ENCODE measurements at places on chromosomes 4 and X.

GRCh38 chrX:68978255-68978654 lies 149.4 kb downstream of the EFNB1 start:
- no peak for DNase-seq
- no peak overlapping the region for H3K27ac ChIP-seq
- H3K27me3 ChIP-seq: no peaks in the 10 kb centered on the region
- no peak overlapping the region for H3K4me3 ChIP-seq

GRCh38 chr4:74933562-74934015 lies 673 bp downstream of the PARM1 start:
- H3K27me3 ChIP-seq: no peaks in the 10 kb centered on the region
- H3K4me1 ChIP-seq: no peaks in the 10 kb centered on the region
- H3K4me3 ChIP-seq: no peak overlapping the region
- no peak overlapping the region for H3K27ac ChIP-seq
- H3K36me3 ChIP-seq: no peaks in the 10 kb centered on the region
- DNase-seq: no peak

GRCh38 chr4:37693030-37693429 lies 6.9 kb upstream of the RELL1 start:
- H3K27ac ChIP-seq: no peak overlapping the region
- no peaks in the 10 kb centered on the region for H3K36me3 ChIP-seq
- no peak overlapping the region for H3K4me3 ChIP-seq
- DNase-seq: no peak
- no peaks in the 10 kb centered on the region for H3K27me3 ChIP-seq
- no peaks in the 10 kb centered on the region for H3K4me1 ChIP-seq

GRCh38 chr4:176896211-176896610 lies 103.5 kb upstream of the VEGFC start:
- no peak for DNase-seq
- no peaks in the 10 kb centered on the region for H3K36me3 ChIP-seq
- H3K27me3 ChIP-seq: no peaks in the 10 kb centered on the region
- H3K27ac ChIP-seq: no peak overlapping the region
- H3K4me3 ChIP-seq: no peak overlapping the region

DNA sequence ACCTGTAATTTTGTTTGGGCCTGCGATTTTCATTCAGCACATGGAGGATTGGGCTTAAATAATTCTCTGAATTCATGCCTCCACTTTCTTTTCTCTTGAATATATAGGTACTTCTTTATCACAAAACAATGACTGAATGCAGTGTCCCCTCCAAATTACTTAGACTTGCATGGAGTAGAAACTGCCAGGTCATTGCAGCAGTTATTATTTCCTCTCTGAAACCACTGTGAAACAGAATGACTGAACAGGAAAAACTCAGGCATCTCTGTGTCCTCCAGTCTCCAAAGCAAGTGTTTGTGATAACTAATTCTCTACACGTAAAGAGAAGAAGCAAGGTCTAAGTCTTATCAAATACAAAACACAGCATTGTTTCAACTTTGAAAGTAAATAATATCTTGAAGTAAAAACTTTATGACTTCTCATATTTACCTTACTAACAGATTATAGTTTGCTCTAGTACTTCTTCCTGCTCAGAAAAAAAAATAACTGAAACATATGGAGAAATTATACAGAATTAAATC lies 144.5 kb upstream of the DIAPH2 start:
- DNase-seq: no peak
- no peak overlapping the region for H3K27ac ChIP-seq
- no peaks in the 10 kb centered on the region for H3K27me3 ChIP-seq

- no peak overlapping the region for H3K4me3 ChIP-seq
- peaks cover 17% of the 10 kb centered on the region for H3K4me1 ChIP-seq
- no peak overlapping the region for H3K27ac ChIP-seq
- no peaks in the 10 kb centered on the region for H3K27me3 ChIP-seq
- H3K36me3 ChIP-seq: peaks cover 5% of the 10 kb centered on the region
Observed at GRCh38 chr4:153514001-153514526, 47.9 kb downstream of the TMEM131L start.

DNA sequence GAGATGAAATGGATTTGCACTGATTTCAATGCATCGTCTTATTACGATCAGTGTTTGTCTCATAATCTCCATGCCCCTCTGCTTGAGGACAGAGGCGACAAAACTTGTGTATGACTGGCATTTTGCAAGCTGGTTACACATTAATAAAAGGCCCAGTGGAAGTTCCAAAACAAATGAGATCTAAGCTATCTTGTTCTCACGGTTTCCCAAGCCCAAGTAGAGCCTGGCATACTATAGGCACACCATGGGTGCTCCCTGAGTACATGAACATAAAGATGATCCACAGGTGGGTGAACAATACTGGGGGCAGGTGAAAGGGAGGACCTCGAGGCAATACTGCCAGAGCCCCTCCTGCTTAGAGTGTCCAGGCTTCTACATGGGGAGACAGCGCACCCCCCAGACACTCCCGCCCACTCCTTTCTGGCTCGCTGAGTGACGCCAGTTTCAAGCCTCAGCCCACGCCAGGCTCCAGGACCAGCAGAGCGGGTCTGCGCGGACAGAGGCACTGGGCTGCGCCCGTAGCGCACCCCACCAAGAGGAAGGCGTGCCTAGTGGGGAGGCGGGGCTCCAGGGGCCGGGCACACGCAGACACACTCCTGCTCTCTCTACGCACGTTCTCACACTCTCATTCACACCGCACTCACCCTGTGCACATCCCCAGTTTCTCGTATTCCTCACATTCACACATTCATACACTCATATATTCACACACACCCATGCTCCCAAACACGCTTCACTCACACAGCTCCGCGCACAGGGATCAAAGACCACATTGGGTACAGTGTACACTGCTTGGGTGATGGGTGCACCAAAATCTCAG lies 8.9 kb upstream of the GSX2 start:
- no peak for DNase-seq
- H3K27ac ChIP-seq: no peak overlapping the region

- H3K4me1 ChIP-seq: no peaks in the 10 kb centered on the region
- no peaks in the 10 kb centered on the region for H3K27me3 ChIP-seq
- H3K36me3 ChIP-seq: no peaks in the 10 kb centered on the region
Observed at GRCh38 chrX:1673337-1673736, 58.5 kb downstream of the ASMT start.

DNA sequence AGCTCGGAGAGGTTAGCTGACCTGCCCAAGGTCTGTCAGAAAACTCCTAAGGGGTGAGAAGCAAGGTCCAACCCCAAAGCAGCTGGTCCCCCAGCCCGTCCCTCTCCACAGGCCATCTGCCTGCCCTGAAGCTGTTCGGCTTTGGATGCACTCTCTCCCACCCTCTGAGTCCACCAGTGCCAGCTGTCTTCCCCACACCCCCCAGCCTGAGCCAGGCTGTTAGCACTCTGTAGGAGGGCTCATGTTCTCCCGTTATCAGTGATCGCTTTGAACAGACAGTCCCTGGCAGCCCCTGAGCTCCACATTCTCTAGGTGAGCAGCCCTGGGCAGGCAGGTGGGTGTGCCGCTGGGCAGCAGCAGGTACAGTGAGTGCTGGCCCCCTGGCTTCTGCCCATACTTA lies 16.0 kb downstream of the ZNF185 start:
- no peaks in the 10 kb centered on the region for H3K27me3 ChIP-seq
- DNase-seq: no peak
- H3K4me3 ChIP-seq: no peak overlapping the region

DNA sequence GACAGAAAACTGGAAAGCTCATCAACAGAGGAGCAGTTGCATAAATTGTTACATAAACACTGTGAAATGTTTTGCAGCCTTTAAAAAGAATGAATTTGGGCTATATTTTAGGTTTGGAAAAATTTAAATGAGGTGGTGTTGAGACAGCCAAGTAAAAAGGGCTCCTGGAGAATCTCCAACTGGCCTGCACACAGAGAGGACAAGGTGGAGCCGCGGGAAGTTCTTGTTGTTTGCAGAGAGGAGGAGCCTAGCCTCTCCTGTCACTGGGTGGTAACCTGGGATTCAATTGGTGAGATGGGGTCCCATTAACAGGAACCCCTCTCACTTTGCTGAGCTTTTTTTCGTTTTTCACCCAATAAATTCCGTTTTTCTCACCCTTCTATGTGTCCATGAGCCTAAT lies 13.4 kb downstream of the GIMD1 start:
- H3K4me3 ChIP-seq: no peak overlapping the region
- H3K36me3 ChIP-seq: no peaks in the 10 kb centered on the region
- H3K4me1 ChIP-seq: no peaks in the 10 kb centered on the region
- no peaks in the 10 kb centered on the region for H3K27me3 ChIP-seq
- no peak for DNase-seq
- H3K27ac ChIP-seq: no peak overlapping the region

- no peak for DNase-seq
- H3K27me3 ChIP-seq: no peaks in the 10 kb centered on the region
- no peak overlapping the region for H3K27ac ChIP-seq
- H3K4me3 ChIP-seq: no peak overlapping the region
- H3K4me1 ChIP-seq: no peaks in the 10 kb centered on the region
Observed at GRCh38 chr4:55910140-55910539, 38.6 kb upstream of the CEP135 start.

DNA sequence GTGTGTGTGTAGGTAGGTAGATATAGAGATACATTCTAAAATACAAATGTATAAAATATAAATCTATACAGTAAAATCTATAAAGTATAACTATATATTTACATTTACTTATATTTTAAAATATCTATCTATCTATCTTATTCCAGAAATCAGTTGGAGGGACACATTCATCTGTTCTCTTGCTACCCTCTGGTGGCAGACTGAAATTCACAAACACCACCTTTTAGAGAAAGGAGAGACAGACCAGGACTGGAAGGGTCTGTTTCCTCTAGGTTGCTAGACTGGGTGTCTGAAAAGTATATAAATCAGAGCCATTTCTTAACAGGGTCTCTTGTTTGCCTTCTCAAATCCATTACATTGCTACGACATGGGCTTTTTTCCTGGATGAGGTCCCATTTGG lies 343.0 kb downstream of the OPHN1 start:
- H3K4me3 ChIP-seq: no peak overlapping the region
- no peaks in the 10 kb centered on the region for H3K4me1 ChIP-seq

GRCh38 chrX:141969706-141970105 lies 66.0 kb downstream of the MAGEC1 start:
- no peaks in the 10 kb centered on the region for H3K4me1 ChIP-seq
- H3K36me3 ChIP-seq: no peaks in the 10 kb centered on the region
- H3K27me3 ChIP-seq: no peaks in the 10 kb centered on the region
- H3K27ac ChIP-seq: no peak overlapping the region

- H3K4me3 ChIP-seq: no peak overlapping the region
- H3K27me3 ChIP-seq: peaks cover 2% of the 10 kb centered on the region
- no peak for DNase-seq
- H3K27ac ChIP-seq: no peak overlapping the region
- no peaks in the 10 kb centered on the region for H3K36me3 ChIP-seq
- no peaks in the 10 kb centered on the region for H3K4me1 ChIP-seq
Observed at GRCh38 chr4:174389439-174389838, 105.7 kb downstream of the CEP44 start.

DNA sequence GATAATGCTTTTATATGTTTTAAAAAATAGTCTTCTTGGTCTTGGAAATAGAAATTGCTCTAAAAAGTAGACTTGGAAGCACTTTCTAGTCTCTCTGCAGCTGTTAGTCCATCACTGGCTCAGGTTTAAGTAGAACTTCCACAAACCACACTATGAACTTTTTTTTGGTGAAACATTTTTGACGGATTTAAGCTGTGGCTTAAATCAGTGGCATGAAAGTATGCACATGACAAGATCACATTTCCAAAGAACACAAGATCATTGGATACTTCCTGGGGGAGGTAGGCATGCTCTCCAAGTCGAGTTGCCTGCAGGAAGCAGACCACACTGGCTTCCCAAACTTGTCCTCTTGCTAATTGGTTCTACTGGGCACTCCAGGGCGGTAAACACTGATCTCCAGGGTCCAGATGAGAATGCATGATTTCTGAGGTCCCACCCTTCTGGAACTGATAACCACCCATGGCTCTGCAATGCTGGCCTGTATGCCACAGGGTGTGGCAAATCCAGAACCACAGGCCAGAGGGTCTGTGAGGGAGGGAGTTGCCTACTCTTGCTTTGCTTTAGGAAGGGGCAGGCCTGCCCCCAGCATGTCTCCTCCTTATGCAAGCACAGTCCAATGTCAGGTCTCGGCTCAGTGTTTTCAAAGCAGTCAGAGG lies 331.9 kb upstream of the SFRP2 start:
- H3K27me3 ChIP-seq: no peaks in the 10 kb centered on the region
- no peak overlapping the region for H3K27ac ChIP-seq
- no peaks in the 10 kb centered on the region for H3K4me1 ChIP-seq
- no peak for DNase-seq
- no peaks in the 10 kb centered on the region for H3K36me3 ChIP-seq

DNA sequence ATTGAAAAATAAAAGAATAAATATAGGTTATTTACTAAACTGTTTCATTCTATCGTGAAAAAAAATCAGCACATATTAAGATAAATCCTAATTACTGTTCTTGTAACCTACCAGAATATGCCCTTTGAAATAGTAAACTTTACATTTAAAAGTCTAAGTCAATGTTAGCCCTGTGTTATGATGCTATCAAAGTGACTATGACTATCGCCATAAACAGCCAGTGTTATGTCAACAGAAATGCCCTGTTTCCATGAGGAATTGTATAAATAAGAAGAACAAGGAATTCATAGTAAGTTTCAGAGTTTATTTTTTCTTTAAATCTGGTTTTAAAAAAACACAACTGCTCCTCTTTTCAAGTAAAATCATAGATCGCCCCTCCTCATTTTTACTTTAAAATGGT lies 11.4 kb downstream of the NR3C2 start:
- no peak for DNase-seq
- H3K4me1 ChIP-seq: peaks cover 3% of the 10 kb centered on the region
- no peaks in the 10 kb centered on the region for H3K36me3 ChIP-seq
- H3K27ac ChIP-seq: no peak overlapping the region

- no peak overlapping the region for H3K4me3 ChIP-seq
- no peaks in the 10 kb centered on the region for H3K27me3 ChIP-seq
- H3K4me1 ChIP-seq: no peaks in the 10 kb centered on the region
- no peaks in the 10 kb centered on the region for H3K36me3 ChIP-seq
- no peak for DNase-seq
- no peak overlapping the region for H3K27ac ChIP-seq
Observed at GRCh38 chrX:64377753-64378152, 17.5 kb downstream of the MTMR8 start.

DNA sequence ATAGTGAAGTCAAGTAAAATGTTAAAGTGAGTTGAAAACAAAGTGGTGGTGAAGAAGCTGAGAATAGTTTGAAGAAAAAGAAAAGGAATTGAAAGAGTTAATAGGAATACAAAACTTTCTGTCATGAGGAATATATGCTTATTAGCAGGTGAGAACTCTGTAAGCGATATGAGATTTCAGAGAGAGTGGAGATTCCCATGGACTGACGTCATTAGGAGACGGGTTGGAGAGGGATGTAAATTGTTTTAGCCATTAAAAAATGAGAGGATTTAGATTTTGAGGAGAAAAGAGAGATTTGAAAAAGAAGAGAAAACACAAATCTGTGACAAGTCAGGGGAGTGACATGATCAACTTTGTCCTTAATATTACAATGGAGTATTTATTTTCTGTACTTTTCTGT lies 11.7 kb downstream of the NDST4 start:
- H3K27ac ChIP-seq: no peak overlapping the region
- DNase-seq: no peak
- H3K4me3 ChIP-seq: no peak overlapping the region
- no peaks in the 10 kb centered on the region for H3K36me3 ChIP-seq
- no peaks in the 10 kb centered on the region for H3K27me3 ChIP-seq

GRCh38 chr4:138405466-138405891 lies 163.3 kb upstream of the SLC7A11 start:
- no peaks in the 10 kb centered on the region for H3K4me1 ChIP-seq
- no peak for DNase-seq
- no peaks in the 10 kb centered on the region for H3K36me3 ChIP-seq
- H3K4me3 ChIP-seq: no peak overlapping the region
- H3K27ac ChIP-seq: no peak overlapping the region

- H3K4me1 ChIP-seq: no peaks in the 10 kb centered on the region
- no peaks in the 10 kb centered on the region for H3K36me3 ChIP-seq
- no peak overlapping the region for H3K27ac ChIP-seq
- no peaks in the 10 kb centered on the region for H3K27me3 ChIP-seq
- H3K4me3 ChIP-seq: no peak overlapping the region
Observed at GRCh38 chrX:15301924-15302323, 13.5 kb downstream of the ASB11 start.

All from effector memory CD4-positive, alpha-beta T cell (primary cell).